ENCODE measurements at places on chromosomes 2 and 18.

- H3K4me1 ChIP-seq, result peaks cover 23% of the 10 kb centered on the region
- H3K4me3 ChIP-seq, result peak overlapping the region; percentile 7
- H3K27me3 ChIP-seq, result no peaks in the 10 kb centered on the region
- peak overlapping the region; percentile 73 for H3K27ac ChIP-seq
These were observed 63.4 kb downstream of the NFATC1 start for GRCh38 chr18:79458917-79459803.

DNA sequence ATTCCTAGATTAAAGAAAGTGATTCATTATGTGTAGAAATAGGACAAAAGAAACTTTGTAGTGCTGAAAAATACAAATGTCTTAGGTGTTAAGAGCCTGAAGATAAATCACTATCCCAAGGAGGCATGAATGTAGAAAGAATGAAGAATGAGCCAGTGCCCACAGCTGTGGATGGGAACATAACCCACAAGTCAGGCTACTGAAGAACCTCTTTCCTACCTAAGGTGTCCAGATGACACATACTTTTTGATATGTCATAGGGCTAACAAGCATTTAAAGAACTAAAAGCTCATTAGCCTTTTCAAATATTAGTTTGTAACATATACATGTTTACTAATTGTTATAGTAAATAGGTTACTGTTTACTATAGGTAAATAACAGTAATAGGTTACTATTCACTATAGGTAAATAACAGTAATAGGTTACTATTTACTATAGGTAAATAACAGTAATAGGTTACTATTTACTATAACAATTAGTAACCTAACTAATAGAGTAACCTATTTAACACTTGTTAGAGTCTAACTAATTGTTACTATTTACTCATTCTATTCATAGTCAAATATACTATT lies 275.0 kb upstream of the KYNU start:
- H3K27ac ChIP-seq, result no peak overlapping the region
- no peaks in the 10 kb centered on the region for H3K27me3 ChIP-seq
- no peak for DNase-seq
- H3K4me1 ChIP-seq, result no peaks in the 10 kb centered on the region

GRCh38 chr2:151886241-151886640 lies 58.0 kb upstream of the ARL5A start:
- H3K4me3 ChIP-seq, result no peak overlapping the region
- DNase-seq, result no peak
- H3K36me3 ChIP-seq, result no peaks in the 10 kb centered on the region

DNA sequence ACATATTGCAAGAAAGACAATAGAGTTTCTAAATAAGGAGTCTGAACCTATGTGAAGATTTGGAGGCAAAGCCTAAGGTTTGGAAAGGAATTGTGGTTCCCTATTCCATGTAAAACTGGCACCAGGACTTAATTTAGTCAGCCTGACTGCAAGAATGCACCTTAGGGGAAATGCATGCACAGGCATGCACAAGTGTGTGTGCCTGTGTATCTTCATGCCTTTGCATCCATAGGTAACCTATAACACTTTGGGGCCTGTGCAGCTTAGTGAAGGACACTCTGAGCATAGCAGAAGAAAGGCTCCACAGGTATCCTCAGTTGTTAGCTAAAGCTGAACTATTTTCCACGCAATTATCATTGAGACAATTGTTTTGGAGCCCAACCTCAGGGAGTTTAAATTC lies 73.4 kb downstream of the RPRM start:
- H3K36me3 ChIP-seq, result no peaks in the 10 kb centered on the region
- DNase-seq, result no peak
- no peaks in the 10 kb centered on the region for H3K4me1 ChIP-seq
- no peaks in the 10 kb centered on the region for H3K27me3 ChIP-seq

DNA sequence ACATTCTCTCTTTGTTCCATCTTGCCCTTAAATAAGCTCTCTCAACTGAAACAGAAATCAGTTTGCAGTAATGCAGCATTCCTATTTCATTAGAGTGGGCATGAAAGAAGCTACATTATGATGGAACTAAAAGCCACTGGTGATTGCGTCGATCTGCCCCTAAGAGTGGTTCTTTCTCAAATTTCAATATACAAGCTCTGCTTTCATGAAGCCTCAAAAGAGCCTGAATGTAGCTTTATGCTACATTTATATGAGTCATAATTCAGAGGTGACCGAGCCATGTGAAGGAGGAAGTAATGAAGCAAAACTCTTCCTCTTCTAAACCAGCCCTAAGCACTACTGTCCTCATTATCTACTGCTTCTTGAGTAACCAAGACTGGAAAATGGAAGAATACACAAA lies 64.8 kb upstream of the CYTIP start:
- H3K36me3 ChIP-seq, result no peaks in the 10 kb centered on the region
- H3K4me3 ChIP-seq, result no peak overlapping the region
- H3K27ac ChIP-seq, result no peak overlapping the region
- no peaks in the 10 kb centered on the region for H3K4me1 ChIP-seq

GRCh38 chr18:38221476-38222100 lies 656.0 kb upstream of the CELF4 start:
- no peaks in the 10 kb centered on the region for H3K27me3 ChIP-seq
- H3K27ac ChIP-seq, result no peak overlapping the region
- no peak overlapping the region for H3K4me3 ChIP-seq
- DNase-seq, result no peak

DNA sequence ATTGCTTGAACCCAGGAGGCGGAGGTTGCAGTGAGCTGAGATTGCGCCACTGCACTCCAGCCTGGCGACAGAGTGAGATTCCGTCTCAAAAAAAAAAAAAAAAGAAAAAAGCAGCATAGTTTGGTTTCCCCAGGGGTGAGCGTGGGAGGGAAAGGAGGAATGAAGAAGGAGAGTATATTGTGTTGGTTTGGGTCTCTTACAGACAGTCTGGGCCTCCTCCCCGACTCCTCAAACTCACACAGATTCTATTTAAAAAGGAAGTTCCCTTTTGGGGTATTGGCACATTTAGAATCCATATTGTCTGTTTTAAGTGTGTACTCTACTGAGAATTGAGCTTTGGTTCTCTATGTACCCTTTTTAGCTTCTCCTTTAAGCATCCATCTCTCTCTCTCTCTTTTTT lies 27.4 kb upstream of the SLC20A1 start:
- no peak for DNase-seq
- H3K4me3 ChIP-seq, result no peak overlapping the region
- no peaks in the 10 kb centered on the region for H3K36me3 ChIP-seq
